ENCODE measurements at places on chromosomes 13 and 19.

DNA sequence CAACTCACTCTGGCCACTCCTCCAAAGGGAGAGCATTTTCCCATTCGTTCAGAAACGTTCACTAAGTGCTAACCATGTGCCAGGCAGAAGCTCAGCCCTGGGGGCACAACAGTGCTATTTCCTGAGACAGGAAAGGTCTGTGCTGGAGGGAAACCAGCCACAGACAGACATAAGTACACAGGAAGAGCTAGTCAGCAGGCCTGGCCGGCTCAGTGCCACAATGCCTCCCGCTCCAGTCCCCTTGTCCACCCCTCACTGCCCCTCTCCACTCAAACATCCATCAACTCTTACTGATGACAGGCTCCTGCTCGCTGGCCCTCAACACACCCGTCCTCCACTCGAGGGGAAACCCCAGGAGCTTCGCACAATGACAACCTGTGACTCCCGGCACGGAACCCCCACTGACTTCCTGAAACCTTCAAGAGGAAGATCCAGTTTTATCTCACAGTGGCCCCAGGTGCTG is 11.3 kb upstream of the PLA2G4C start:
- no peak for DNase-seq

GRCh38 chr13:112674412-112675365 is 15.1 kb upstream of the ATP11A start:
- no peak for DNase-seq

- DNase-seq: no peak
Measured at GRCh38 chr13:94431987-94432386, 47.5 kb downstream of the DCT start.

- no peak for DNase-seq
Measured at GRCh38 chr19:12873891-12874745, 7.1 kb downstream of the DNASE2 start.

- peak; percentile 47 for DNase-seq
Measured at GRCh38 chr19:7862413-7862951, 11.7 kb downstream of the PRR36 start.

DNA sequence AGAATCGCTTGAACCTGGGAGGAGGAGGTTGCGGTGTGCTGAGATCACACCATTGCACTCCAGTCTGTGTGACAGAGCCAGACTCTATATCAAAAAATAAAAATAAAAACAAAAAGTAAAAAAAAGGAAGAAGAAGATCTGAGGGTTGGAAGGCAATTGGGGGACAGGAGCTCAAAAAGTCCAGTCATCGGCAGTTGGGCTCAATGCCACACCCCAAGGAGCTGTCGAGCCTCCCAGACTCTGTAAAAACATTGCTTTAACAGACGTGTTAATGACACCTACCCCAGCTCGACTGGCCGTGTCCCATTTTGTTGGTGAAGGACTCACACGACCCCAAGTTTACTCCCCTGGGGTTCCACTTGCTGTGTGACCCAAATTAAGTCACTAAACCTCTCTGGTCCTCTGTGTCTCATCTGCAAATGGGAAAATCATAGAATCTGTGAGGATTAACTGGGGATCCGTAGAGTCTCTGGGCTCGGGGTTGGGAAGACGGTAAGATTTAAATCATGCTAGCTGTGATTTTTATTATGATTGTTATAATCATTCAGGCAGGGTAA is 7.0 kb downstream of the GNA15 start:
- DNase-seq: no peak

DNA sequence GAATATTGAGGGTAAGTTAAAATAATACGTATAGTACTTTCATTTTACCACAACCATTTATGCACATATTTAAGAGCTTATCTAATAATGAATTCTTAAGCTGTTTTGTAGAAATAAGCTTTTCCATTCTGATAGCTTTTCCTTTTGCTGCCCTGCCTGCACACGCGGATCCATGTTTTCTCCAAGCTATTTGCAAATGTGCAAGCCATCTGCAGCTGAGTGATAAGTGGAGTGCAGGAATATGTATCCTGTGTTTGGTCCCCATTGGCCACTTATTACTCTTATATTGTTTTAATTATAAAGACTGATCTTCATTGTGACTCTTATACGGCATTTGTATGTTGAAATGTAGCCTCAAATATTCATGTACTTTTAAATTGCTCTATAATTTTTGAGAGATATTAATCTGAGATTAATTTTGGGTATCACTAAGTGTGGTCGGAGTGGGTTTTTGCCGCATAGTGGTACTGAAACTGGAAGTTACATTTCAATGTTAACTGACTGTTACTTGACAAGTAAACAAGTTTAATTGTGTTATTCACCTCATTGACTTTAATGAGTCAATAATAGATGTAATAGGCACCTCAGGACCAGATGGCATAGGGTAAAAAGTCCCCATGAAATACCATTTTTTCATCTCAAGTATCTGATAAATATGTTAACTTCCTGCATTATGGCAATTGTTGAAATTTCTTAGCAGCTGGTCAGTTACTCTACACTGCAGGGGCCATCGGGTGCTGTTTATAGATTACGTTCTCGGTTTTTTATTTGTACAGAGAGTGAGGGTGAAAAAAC is 1567.4 kb downstream of the EFNB2 start:
- DNase-seq: no peak

DNA sequence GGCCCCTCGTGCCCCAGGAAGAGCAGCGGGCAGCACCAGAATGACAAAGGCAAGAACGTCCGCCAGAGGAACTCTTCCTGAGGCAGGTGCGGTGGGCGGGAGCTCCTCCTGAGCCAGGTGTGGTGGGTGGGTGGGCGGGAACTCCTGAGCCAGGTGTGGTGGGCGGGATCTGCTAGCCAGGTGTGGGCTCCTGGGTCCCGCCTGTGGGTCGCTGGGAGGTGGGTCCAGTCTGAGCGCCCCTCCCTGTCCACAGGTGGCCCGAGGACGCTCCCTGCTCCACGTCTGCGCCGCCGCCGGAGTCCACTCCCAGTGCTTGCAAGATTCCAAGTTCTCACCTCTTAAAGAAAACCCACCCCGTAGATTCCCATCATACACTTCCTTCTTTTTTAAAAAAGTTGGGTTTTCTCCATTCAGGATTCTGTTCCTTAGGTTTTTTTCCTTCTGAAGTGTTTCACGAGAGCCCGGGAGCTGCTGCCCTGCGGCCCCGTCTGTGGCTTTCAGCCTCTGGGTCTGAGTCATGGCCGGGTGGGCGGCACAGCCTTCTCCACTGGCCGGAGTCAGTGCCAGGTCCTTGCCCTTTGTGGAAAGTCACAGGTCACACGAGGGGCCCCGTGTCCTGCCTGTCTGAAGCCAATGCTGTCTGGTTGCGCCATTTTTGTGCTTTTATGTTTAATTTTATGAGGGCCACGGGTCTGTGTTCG is 7.0 kb upstream of the HCN2 start:
- DNase-seq: no peak

- no peak for DNase-seq
Measured at GRCh38 chr13:96982672-96983071, 11.6 kb downstream of the OXGR1 start.

DNA sequence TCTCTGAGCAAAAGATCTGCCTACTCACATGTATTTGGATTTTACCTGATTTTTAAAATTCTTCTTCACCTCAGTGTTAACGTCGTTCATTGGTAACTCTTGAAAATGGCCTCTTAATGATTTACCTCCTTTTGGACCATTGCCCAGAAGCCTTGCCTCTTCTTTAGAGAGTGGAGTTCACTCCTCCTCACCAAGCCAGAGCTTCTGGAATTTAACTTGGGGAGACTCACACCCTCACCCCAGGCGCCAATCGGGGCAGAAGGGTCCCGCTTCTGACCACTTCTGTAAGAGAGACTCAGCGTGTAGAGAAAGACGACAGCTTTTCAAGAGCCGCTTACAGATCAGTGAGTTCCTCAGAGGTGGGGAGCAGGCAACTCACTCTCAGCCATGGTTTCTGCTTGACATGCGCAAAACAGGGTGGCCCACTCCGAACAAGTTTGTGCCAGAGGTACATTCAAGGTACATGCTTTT is 2.7 kb downstream of the PNMA8C start:
- no peak for DNase-seq

- DNase-seq: no peak
Measured at GRCh38 chr19:50362656-50363424, 2.6 kb downstream of the NAPSA start.

DNA sequence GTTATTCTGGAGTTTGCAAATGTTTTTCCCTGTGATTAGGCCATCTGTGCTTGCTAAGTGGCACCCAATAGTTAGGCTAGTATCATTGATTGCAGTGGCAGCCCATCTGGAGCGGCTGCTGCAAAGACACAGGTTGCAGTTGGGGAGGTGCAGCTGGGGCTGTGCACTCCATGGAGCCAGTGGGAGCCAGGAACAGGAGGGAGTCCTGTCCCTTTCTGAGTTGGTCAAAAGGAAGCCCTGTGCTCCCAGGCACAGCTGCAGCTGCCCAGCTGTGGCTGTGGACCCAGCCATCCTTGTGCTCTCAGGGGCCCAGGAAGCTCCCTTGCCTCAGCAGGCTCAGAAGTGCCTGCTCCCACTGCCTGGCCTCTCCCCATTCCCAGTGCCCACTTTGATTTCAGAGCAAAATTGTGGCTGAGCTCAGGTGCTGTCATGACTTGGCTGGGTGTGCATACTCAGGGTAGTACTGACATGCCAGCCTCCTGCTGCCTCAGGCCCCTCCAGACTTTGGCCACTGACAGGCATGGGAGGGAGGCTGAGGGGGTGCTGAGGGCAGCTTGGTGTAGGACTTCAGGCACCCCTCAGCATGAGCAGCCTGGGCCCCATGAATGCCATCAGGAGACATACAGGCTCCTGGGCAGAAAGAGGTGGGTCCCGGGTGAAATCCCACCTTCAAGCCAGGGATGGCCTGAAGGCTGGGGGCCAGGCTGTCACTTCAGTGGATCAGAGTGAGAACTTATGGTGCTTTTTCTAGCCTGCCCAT is 270.6 kb downstream of the PCDH20 start:
- no peak for DNase-seq

- no peak for DNase-seq
Measured at GRCh38 chr19:1264801-1265614, 4.1 kb upstream of the CIRBP start.

DNA sequence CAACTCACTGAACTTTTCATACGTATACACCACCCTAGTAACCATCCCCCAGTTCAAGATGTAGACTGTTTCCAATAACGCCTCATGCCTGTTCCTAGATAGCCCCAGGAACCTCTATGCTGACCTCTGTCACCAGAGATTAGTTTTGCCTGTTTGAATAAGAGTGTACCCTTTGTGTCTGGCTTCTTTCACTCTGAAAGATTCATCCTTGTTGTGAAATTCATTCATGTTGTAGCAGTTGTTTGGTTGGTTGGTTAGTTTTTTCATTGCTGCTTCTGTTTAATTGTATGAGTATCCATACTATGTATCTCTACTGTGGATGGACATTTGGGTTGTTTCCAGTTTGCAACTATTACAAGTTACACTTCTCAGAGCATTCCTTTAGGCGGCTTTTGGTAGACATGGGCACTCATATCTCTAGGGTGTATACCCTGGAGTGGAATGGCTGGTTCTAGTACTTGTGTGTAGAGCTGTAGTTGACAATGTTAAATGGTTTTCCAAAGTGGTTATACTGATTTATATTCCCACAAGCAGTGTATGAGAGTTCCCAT is 1.6 kb downstream of the RNASEH2B start:
- DNase-seq: no peak

DNA sequence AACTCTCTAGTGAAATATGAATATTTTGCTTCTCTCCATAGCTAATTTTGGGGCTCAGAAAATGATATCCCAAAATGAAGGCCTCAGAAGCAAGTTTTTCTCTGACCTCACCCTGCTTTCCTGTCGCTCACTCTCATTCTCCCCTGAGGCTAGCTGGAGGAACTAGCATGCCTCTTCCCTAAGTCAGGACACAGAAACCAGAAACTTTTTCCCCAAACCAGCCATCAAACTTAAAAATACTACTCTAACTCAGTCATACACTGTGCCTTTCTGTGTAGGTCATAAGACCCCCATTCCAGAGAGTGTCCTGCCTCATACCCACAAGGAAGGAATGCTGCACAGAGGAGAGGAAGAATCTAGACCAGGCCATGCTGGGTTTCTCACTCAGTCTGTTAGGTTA is 329.6 kb downstream of the PCDH20 start:
- DNase-seq: no peak

Measured in stimulated activated CD4-positive, alpha-beta T cell treated with anti-CD3 and anti-CD28 coated beads, Interleukin-1b, Interleukin-23, amount 100 ng/mL, for 1 hour (primary cell).